ENCODE measurements at places on chromosomes 13 and 19.

- no peak for DNase-seq
These were observed at the start of gene WTIP for GRCh38 chr19:34480971-34481841. WTIP (plus strand) TSS chr19:34481758; CDS start chr19:34481975, 217 bp downstream.

- DNase-seq: no peak
These were observed 17.7 kb upstream of the WASF3 start for GRCh38 chr13:26539738-26540292.

- no peak for DNase-seq
These were observed 1043.4 kb downstream of the DIAPH3 start for GRCh38 chr13:59120297-59120843.

DNA sequence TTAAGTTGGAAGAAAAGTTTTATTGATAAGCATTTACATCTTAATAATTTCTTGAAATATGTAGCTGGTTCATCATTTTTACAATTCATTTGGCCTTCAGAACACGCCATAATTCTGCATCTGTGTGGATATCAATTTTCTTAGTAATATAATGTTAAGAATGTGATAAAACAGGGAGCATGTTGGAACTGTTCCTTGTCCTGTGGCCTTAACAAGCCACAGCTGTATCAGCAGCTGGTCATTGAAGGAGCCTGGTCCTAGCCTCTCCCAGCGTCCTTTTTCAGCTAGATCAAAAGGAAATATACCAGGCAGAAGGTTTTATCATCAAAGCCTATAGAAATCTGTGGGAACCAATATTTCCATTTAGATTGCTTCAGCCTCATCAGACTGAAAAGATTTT lies 421.8 kb downstream of the SPRY2 start:
- no peak for DNase-seq

DNA sequence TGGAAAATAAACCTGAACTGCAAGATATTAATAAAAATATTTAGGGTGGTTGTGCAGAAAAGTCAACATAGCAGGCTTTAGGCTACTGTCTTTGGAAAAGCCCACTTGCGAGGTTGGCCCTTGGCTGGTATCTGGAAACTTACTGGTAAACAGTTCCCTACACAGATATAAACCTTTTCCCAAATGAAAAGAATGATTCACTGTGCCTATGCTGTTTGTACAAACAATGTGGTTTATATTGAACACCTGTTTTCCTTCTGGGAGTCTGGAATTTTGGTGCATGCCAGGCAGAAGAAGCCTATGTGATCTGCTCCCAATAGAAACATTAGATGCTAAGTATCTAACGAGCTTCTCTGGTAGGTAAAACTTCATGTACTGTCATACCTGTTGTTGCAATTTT lies 29.7 kb upstream of the SOHLH2 start:
- DNase-seq: no peak

DNA sequence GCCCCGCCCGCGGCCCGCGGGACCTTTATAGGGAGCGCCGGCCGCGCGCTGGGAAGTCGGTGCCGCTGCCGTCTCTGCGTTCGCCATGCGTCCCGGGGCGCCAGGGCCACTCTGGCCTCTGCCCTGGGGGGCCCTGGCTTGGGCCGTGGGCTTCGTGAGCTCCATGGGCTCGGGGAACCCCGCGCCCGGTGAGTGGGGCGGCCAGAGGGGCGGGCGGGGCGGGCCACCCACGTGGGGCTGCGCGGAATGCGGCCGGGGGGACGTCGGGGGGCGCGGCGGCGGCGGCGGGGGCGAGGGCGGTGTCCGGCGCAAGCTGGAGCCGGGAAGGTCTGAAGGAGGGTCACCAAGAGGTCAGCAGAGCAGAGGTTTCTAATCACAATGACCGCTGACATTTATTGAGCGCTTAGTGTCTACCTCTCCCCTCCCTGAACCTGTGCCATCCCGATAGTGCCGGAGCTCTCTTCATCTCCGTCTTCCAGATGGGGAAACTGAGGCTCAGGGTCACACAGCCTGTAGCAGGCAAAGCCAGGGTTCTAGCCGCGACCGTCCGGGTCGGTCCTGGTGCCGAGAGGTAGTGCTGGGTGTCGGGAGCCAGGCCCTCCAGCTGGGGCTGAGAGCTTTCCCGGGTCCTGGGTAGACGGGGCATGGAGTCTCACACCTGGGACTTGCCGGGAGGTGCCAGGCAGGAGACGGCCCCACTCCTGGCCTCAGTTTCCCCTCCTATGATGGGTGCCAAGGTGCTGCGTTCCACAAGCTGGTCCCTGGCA lies at the start of gene FSTL3:
FSTL3 (plus strand) TSS at position 54 of the 767 bp plus-strand sequence; CDS start at position 86, 32 bp downstream.
- no peak for DNase-seq

DNA sequence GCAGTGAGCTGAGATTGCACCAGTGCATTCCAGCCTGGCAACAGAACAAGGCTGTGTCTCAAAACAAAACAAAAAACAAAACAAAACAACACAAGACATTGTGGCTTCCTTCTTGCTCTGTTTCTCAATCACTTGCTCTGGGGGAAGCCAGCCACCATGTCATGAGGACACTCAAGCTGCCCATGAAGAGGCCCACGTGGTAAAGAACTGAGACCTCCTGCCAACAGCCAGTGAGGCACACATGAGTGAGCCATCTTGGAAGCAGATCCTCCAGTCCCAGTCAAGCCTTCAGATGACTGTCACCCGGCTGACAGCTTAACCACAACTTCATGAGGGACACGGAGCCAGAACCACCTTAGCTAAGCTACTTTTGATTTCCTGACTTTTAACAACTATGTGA lies 25.2 kb downstream of the CPT1C start:
- DNase-seq: no peak

GRCh38 chr19:15123031-15123890 lies 16.1 kb downstream of the SYDE1 start:
- no peak for DNase-seq

DNA sequence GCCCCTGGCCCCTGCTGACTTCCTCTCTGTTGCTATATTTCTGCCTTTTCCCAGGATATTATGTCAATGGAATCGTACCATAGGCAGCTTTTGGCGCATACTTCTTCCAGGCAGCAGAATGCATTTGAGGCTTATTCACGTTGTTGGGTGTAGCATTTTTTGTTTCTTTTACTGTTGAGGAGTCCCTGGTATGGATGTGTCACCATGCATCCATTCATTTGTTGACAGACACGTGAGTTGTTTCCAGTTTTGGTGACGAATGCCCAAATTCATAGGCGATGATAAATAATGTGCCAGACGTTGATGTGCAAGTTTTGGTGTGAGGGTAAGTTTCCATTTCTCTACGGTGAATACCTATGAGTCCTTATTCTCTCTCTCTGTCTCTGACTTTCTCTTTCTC lies 5.0 kb downstream of the NFILZ start:
- DNase-seq: no peak

GRCh38 chr19:47096100-47096704 lies 17.4 kb downstream of the ZC3H4 start:
- no peak for DNase-seq

GRCh38 chr13:108033800-108034707 lies 181.3 kb downstream of the LIG4 start:
- no peak for DNase-seq

- no peak for DNase-seq
These were observed 4.9 kb downstream of the ARHGEF7 start for GRCh38 chr13:111119966-111120365.

- DNase-seq: no peak
These were observed 22.0 kb downstream of the MBNL2 start for GRCh38 chr13:97243915-97244781.

- DNase-seq: no peak
These were observed 397.7 kb downstream of the SUCLA2 start for GRCh38 chr13:47603365-47603764.

- no peak for DNase-seq
These were observed 29.5 kb upstream of the CEBPG start for GRCh38 chr19:33343859-33344572.

DNA sequence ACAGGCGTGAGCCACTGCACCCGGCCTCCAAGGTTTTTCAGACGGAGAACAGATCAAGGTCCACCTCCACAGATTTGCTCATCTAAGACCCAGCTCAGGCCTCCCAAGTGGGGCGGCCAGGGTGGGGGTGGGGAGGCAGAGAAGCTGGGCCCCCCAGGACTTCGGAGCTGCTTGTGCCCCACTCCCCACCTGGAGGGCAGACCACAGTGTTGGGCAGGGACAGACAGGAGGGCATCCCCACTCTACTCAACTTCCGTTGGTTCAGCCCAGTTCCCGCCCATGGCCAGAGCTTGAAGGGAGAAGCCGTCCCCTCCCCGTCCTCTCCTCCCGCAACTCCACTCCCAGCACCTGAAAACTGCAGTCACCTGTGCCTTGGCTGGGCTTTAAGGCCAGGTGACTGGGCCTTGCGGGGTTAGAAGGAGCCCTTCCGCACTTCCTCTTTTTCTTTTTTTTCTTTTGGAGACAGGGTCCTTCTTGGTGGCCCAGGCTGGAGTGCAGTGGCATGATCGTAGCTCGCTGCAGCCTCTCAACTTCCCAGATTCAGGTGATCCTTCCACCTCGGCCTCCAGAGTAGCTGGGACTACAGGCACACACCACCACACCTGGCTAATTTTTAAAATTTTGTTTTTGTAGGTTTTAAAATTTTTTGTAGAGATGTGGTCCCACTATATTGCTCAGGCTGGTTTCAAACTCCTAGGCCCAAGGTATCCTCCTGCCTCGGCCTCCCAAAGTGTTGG lies 734 bp upstream of the LRRC8E start:
- no peak for DNase-seq

- no peak for DNase-seq
These were observed 6.1 kb downstream of the ZNF320 start for GRCh38 chr19:52891336-52891735.

DNA sequence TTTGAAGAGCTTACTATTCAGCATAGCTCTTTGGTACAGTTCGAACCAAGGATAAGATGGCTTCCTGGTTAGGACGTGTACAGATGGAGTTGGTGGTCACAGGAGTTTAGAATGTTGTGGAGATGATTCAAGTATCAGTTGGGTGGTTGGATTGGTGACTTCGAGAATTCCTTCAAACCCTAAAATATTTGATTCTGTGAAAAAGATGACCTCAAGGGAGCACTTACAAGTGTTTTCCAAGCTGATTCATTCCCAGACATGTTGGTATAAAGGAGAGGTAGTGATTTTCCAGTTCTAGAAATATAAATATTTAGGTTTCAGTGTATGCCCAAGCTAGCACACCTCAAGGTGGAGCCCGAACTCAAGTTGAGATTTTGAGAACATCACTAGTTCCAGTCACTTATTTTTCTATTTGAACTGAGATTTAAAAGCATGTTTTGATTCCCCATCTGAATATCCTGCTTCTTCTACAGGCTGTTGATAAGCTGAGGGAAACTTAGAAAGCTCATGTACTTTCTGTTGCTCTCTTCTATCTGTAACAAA lies 306.1 kb downstream of the DCT start:
- no peak for DNase-seq

DNA sequence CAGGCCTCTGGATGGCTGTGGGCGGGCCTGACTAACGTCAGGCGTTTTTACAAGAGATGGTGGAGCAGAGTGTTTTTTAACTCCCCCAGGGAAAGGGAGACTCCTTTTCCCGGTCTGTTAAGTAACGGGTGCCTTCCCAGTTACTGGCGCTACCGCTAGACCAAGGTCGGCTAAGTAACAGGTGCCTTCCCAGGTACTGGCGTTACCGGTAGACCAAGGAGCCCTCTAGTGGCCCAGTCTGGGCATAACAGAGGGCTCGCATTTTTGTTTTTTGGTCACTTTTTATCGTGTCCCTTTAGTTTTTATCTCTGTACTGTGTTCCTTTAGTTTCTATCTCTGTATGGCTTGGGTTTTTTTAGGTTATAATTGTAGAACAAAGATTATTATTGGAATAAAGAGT lies 10.0 kb downstream of the ZNF383 start:
- peak; percentile 28 for DNase-seq

GRCh38 chr13:99982731-99983498 lies 1.3 kb downstream of the ZIC2 start:
- no peak for DNase-seq

DNA sequence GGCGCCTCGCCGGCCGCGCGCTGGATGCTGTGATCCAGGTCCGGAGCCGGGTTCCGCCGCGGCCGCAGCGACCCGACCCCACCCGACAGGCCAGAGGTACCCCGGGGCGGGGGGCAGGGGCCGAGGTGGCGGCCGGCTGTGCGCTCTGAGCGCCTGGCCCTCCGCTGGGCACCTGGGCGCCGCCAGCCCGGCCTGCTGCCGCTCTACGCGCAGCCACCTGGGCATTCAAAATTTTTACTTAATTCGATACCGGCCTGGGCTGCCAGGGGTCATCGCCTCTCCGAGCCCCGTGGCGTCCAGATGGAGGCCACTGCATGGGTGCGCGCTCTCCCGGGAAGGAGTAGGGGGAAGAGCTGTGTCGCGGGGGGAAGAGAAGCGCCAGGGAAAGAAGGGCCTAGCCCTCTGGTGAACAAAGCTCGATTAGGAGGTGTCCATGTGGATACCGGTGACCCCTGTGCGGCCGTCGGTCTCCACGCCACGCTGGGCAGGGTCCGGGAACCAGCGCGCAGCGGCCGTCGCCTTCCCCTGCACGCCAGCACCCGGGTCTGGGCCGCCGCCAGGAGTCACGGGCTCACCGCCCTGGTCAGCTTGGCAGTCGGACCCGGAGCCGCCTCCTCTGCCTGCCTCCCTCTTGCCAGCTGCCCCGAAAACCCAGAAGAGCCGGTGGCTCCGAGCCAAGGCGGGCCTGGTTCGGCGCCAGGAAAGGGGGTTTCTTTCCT lies 666 bp downstream of the BIVM start:
- no peak for DNase-seq

DNA sequence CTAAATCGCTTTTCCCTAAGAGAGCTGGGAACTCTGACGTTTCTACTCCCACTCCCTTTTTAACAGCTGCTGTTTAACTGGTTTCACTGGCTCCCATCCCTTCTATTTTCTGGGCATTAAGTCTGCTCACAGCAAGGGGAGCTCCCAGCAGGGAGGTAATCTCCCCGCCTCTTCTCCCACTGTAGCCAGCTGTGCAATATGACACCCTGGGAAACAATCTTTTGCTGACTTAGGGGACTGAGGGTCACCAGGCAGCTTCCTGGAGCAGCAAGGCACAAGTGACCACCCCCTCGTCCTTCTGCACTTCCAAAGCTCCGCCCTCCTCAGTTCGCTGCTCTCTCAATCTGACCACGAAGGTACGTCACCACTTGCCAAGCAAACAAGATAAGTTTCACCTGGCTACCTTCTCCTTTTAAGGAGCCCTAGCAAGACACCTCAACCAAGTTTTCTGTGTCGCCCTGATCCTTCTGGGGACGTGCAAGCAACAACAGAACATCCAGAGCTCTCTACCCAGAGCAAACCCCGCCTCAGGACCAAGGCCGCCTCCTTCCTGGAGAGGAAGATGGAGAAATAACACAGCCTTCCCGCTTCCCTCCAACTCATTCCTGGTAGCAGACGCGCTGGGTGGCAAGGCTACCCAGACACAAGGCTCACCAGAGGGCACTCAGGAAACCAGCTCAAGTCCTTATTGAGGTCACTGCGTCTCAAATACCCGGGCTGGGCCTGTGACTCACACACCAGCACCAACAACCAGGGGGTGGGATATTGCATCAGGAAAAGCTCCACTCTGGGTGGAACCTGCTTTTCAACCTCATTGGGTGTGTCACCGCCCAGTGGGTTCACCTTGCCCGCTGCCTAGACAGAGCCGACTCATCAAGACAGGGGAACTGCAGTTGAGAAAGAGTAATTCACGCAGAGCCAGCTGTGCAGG lies 92.4 kb downstream of the STK24 start:
- peak; percentile 66 for DNase-seq

GRCh38 chr13:28052945-28053344 lies 47.4 kb downstream of the FLT3 start:
- DNase-seq: no peak
